CD4-positive, CD25-positive, alpha-beta regulatory T cell (primary cell): ENCODE measurements at places on chromosomes 7 and 10. TPM values are rescaled to one million over a fixed set of nuclear protein-coding genes. Genes with fewer than 3 reads are reported as not detected.

GRCh38 chr7:151494298-151495284 is 25.1 kb downstream of the RHEB start:
- peaks cover 14% of the 10 kb centered on the region for H3K36me3 ChIP-seq
- no peak overlapping the region for H3K27ac ChIP-seq
- DNase-seq: no peak
- no peak overlapping the region for H3K4me3 ChIP-seq
- no peaks in the 10 kb centered on the region for H3K27me3 ChIP-seq

DNA sequence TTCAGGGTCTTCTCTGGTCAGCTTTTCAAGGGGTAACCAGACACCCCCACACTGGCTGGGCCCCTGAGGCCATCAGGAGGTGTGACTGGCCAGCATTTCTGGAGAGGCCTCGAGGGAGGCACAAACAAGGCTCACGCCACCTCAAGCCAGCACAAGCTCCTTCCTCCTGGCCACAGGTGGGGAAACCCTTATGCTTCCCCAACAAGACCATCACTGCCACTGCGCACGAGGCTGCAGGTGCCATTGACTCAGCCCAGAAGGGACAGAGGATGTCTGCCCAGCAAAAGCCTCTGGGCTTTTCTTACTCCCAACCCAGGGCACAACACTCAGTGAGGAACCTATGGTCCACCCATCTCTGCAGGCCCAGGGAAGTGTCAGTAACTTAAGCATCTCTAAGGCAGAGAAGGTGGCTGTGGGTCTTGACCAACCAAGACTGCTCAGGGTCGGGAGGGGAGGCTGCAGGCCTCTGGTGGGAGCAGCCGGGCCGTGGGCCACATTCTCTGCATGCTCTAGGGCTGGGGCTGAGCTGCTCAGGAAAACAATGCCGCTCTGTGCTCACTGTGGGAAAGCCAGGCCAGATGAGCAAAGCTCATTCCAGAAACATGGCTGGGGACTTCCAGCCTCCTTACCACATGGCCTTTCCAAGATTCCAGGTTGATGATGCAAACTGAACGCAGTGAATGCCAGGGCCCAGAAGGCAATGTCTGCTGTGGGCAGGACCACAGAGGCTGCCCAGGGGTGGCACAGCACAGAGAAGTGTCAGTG is 24.2 kb upstream of the RASSF4 start:
- no peak overlapping the region for H3K27ac ChIP-seq
- H3K4me1 ChIP-seq: no peaks in the 10 kb centered on the region
- H3K27me3 ChIP-seq: no peaks in the 10 kb centered on the region
- no peak overlapping the region for H3K4me3 ChIP-seq
- no peak for DNase-seq

OR2A5 gene
- total RNA-seq: not detected

DNA sequence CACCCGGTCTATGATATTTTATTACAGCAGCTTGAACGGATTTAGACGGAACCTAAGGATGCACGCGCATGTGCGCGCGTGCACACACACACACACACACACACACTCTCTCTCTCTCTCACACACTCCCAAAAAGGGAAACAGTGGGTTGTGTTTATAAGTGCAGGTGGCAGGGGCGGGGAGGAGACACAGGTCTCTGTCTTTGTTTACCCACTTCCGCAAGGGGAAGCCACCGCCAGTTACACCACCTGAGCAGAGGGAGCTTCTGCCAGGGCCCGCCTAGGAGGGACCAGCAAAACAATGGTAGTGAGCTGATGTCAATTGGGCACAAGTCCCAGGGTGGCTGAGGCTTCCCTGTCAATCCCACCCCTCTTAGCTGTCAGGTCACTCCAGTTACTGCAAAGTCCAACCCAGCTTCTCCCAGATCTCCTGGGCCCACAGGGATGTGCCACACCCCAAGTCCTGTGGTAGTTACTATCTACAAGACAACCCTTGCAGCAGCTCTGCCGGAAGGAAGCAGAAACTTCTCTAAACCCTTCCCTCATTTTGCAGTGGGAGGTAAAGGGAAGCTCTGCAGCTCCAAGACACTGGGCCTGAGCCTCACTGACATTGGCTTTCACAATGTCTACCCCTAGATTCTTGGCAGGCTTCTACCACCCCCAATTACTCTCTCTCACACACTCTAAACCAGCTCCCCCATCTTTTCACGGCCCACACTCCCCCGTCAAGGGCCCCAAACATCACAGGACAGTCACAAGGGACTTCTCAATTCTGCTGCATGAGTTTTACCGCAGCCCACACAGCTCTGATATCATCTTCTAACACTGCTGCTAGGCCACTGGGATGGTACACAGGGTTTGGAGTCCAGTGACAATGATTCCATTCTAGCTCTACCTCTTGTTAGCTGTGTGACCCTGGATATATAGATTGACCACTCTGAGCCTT is 17.6 kb downstream of the ANXA11 start:
- peak; percentile 98 for DNase-seq
- H3K4me1 ChIP-seq: peaks cover 95% of the 10 kb centered on the region
- H3K27ac ChIP-seq: peak overlapping the region; percentile 88
- peak overlapping the region; percentile 72 for H3K4me3 ChIP-seq
- H3K27me3 ChIP-seq: no peaks in the 10 kb centered on the region

DNA sequence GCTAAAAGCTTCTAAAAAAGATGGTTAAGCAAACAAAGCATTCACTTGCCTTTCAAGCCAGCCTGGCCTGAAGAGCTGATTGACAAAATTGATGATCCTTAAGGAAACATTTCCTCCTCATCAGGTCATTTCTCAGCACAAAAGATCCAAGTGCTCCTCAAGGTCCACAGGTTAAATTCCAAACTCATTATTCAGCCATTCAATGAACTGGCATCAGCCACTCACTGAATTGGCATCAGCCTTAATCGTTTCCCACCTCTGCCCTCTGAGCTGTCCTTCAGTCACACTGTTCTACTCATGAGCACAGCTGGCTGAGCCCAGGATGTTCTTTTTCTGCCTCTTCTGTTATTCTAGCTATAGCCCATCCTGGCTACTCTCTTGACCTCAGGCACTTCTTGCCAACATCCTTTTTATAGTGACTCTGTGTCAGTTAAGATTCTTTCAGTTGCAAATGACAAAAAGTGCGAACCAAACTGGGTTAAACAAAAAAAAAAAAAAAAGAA is 147.5 kb downstream of the RAB11FIP2 start:
- no peak overlapping the region for H3K27ac ChIP-seq
- no peaks in the 10 kb centered on the region for H3K4me1 ChIP-seq
- peaks cover 3% of the 10 kb centered on the region for H3K27me3 ChIP-seq
- no peak overlapping the region for H3K4me3 ChIP-seq
